NCI-H748 treated with DMSO at 0.1 percent for 48 hours (cell line): ENCODE measurements at places on chromosomes 1 and 21.

DNA sequence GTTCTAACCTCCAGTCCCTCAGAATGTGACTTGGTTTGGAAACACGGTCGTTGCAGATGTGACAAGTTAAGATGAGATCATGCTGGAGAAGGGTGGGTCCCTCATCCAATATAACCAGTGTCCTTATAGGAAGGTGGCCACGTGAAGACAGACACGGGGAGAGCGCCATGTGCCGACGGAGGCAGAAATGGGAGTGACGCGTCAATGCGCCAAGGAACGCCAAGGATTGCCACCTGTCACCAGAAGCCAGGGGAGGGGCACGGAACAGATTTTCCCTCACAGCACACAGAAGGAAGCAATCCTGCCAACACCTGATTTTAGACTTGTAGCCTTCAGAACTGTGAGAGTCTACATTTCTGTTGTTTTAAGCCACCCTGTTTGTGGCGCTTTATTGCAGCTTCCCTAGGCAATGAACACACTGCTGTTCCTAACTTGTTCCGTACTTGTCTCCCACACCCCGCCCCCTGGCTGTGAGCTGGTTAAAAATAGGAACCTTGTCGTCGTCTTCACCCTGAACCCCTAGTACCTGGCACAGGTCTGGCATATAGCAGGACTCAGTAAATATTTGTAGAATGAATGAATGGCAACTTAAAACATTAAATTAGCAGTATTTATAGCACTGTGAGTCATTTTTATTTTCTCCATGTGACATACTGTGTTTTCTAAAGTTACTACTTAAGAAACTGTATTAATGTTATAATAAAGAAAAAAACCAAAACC is 14.2 kb downstream of the RIMS3 start:
- no peak for DNase-seq

GRCh38 chr1:198370996-198371395 is 169.5 kb downstream of the ATP6V1G3 start:
- no peak for DNase-seq

DNA sequence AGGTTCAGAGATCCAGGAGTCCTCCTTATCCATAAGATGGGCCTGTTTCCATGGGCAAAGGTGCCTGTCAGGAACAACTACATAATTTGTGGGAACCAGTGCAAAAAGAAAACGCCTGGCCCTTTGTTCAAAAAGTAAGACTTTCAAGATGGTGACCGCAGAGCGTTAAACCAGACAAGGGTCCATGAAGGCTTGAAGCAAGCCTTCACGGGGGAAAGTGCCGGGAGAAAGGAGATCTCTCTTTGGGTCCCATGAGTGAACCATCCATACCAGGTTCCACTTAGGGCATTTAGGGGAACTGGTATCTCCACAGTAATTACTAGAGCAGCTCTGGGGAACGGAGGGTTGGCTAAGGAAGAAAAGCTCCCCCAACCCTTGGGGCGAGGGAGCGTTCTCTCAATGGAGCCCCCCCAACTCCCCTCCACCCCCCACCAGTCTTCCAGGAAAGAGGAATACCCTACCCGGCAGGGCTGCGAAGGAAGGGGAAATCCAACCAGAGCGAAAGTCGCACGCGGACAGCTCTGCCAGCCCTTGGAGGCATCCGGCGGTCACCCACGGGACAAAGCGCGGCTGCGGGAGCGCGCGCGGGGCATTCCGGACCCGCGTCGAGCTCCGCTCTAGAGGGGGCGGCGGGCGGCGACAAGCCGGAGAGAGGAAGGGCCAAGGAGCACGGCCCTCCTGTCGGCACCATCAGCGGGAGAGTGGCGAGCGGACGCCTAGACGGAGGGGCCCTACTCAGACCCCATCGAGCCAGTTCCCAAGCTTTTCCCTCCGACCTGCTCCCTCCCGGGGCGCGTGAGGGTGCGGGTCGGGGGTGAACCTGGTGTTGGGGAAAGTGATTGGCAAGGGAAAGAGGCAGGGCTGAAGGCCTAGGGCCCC is 687 bp upstream of the RASSF5 start:
- DNase-seq, result no peak

- DNase-seq, result no peak
These were observed 99.0 kb downstream of the SLC45A1 start for GRCh38 chr1:8416881-8417280.
